HCT116 (cell line): ENCODE measurements at places on chromosomes 5 and 9. TPM values are rescaled to one million over a fixed set of nuclear protein-coding genes. Genes with fewer than 3 reads are reported as not detected.

BARHL1 gene
- total RNA-seq = not detected

PKD2L2 gene
- total RNA-seq = not detected

CER1 gene
- total RNA-seq = not detected

BTNL8 gene
- total RNA-seq = not detected

SHB gene
- 28.7 TPM for total RNA-seq

STING1 gene
- 17.7 TPM for total RNA-seq

COL23A1 gene
- not detected for total RNA-seq

DNA sequence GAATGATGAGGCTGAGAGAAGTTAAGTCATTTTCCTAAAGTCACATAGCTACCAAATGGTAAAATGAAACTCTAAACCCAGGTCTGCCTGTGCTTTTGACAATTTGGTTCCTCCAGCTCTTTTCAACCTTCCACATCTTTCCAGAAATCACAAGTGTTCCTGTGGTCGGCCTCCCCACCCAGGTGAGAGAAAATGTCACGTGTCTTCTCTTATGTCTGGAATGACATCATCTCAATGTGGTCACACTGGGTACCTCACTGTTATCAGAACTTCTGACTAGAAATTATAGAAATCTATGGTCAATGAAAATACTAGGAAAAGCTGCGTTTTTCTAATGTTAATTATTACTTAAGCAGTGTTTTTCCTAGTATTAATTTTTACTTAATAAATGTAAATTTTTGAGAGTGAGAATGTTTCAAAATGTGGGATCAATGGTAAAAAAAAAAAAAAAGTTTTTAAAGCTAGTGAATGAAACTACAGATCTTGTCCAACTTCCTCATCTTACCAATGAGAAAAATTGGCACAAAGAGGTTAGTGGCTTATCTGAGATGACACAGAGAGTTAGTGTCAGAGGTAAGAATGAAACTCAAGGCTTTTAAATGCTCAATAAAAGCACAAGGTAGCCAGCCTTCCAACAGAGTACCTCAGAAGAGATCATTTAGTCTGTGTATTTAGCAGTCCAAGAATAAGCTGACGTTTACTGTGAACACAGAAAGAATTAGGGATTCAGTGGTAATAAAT, 228.7 kb upstream of the NR4A3 start:
- no peak overlapping the region for H3K27ac ChIP-seq
- H3K36me3 ChIP-seq = no peaks in the 10 kb centered on the region
- no peaks in the 10 kb centered on the region for H3K4me1 ChIP-seq
- H3K4me3 ChIP-seq = no peak overlapping the region

- H3K27ac ChIP-seq = no peak overlapping the region
- no peaks in the 10 kb centered on the region for H3K36me3 ChIP-seq
- H3K4me1 ChIP-seq = no peaks in the 10 kb centered on the region
- DNase-seq = no peak
These were observed 130.4 kb upstream of the SLIT3 start for GRCh38 chr5:169431386-169431785.

DNA sequence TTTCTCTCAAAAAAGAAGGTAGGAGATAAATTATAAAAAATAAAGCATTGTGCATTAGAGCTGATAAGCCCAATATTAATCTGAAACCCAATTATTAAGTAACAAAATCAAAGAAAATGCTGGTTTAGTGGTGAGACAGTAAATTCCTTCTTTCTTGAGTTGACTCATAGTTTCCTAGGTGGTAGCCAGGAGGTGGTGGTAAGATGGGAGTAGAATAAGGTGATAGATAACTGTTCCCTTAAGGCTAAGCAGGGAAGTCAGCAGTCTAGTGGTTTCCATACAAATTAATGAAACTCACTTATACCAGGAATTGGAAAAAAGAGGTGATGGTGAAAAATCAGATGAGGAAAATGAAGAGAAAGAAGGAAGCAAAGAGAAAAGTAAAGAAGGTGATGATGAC, 23.2 kb downstream of the LYSMD3 start:
- no peak overlapping the region for H3K4me3 ChIP-seq
- no peaks in the 10 kb centered on the region for H3K27me3 ChIP-seq
- 0 out of 2 replicates have a peak, but pooled peaks cover 5% of the 10 kb centered on the region for H3K36me3 ChIP-seq
- no peaks in the 10 kb centered on the region for H3K4me1 ChIP-seq
- no peak overlapping the region for H3K27ac ChIP-seq

GRCh38 chr5:95048628-95049027, 236.3 kb downstream of the MCTP1 start:
- H3K27ac ChIP-seq = no peak overlapping the region
- H3K4me3 ChIP-seq = no peak overlapping the region
- H3K27me3 ChIP-seq = no peaks in the 10 kb centered on the region
- H3K4me1 ChIP-seq = no peaks in the 10 kb centered on the region
- no peaks in the 10 kb centered on the region for H3K36me3 ChIP-seq

GRCh38 chr9:78064075-78064474, 32.5 kb upstream of the GNAQ start:
- H3K27me3 ChIP-seq = no peaks in the 10 kb centered on the region
- H3K36me3 ChIP-seq = no peaks in the 10 kb centered on the region
- no peaks in the 10 kb centered on the region for H3K4me1 ChIP-seq
- H3K27ac ChIP-seq = no peak overlapping the region
- H3K4me3 ChIP-seq = no peak overlapping the region

- DNase-seq = no peak
- no peak overlapping the region for H3K4me3 ChIP-seq
- H3K27me3 ChIP-seq = no peaks in the 10 kb centered on the region
- no peak overlapping the region for H3K27ac ChIP-seq
- H3K4me1 ChIP-seq = peaks cover 5% of the 10 kb centered on the region
These were observed 116.1 kb upstream of the RASA1 start for GRCh38 chr5:87151547-87151946.

DNA sequence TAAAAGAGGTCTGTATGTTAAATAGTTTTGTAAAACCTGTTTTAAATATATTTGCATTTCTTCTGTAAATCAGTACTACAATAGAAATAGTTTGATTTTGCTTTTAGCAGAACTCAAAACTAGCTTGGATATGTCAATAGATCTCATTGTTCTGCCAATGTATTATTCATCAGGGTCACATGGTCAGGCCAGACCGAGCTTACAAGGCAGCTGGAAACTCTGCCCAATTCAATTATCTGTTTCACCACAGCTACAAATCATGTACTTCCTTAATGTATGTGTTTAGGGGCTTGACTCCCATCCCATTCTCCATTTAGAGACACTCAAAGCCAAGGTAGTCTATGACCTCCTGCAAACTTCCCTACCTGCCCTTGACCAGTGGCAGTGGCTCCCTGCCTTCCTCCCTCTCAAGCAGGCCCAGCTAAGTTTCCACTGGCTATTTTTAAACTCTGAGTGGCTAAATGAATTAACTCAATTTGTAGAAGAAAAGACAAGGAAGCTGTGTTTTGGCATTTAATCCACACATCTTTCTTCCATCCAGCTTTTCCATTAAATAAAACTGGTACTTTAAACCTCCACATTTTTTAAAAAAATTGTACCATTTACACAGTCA, 46.4 kb upstream of the SELENOP start:
- H3K4me1 ChIP-seq = no peaks in the 10 kb centered on the region
- no peak for DNase-seq

DNA sequence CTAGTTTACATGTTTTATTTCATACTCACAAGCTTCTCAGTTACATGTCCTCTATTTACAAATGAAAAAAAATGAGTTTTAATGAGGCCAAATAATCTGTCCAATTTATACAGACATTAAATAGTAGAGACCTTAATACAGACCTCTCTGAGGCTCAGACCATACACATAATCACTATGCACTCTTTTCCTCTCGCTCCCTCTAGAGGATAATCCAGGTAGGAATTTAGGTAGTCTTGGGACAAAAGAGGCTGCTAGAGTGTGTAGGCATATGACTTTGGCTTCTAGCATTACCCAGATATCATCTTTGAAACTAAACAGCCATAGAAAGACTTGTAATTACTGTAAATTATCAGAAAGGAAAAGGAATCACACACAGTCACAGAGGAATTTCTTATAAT, 444.7 kb downstream of the HINT1 start:
- no peak overlapping the region for H3K4me3 ChIP-seq
- no peak overlapping the region for H3K27ac ChIP-seq
- no peaks in the 10 kb centered on the region for H3K4me1 ChIP-seq
- no peaks in the 10 kb centered on the region for H3K36me3 ChIP-seq

DNA sequence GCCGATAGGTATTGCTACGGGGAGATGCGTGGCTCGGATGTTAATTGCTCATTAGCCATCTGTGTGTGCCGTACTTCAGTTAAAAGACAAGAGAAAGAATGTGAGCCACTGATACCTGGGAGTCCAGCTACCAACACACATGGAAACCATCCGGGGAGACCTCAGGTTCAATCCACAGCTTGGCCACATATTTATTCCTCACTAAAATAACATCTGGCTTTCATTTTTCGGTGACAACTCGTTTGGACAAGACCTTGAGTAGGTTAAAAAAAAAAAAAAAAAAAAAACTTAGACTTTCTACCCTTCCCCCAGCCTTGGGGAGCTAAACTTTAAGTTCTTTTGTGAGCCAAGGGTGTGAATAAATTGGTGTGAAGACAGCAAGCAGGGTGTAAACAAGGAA, 84.1 kb downstream of the SLIT3 start:
- H3K27me3 ChIP-seq = peaks cover 16% of the 10 kb centered on the region
- no peak for DNase-seq
- H3K27ac ChIP-seq = no peak overlapping the region
- H3K4me1 ChIP-seq = no peaks in the 10 kb centered on the region
- no peaks in the 10 kb centered on the region for H3K36me3 ChIP-seq
- H3K4me3 ChIP-seq = no peak overlapping the region

- no peak for DNase-seq
- no peaks in the 10 kb centered on the region for H3K4me1 ChIP-seq
- H3K27me3 ChIP-seq = no peaks in the 10 kb centered on the region
- no peaks in the 10 kb centered on the region for H3K36me3 ChIP-seq
- no peak overlapping the region for H3K27ac ChIP-seq
These were observed 88.7 kb downstream of the ANKRD33B start for GRCh38 chr5:10652606-10653005.

- no peak for DNase-seq
- no peak overlapping the region for H3K4me3 ChIP-seq
These were observed 260.9 kb upstream of the TUSC1 start for GRCh38 chr9:25939126-25939525.

DNA sequence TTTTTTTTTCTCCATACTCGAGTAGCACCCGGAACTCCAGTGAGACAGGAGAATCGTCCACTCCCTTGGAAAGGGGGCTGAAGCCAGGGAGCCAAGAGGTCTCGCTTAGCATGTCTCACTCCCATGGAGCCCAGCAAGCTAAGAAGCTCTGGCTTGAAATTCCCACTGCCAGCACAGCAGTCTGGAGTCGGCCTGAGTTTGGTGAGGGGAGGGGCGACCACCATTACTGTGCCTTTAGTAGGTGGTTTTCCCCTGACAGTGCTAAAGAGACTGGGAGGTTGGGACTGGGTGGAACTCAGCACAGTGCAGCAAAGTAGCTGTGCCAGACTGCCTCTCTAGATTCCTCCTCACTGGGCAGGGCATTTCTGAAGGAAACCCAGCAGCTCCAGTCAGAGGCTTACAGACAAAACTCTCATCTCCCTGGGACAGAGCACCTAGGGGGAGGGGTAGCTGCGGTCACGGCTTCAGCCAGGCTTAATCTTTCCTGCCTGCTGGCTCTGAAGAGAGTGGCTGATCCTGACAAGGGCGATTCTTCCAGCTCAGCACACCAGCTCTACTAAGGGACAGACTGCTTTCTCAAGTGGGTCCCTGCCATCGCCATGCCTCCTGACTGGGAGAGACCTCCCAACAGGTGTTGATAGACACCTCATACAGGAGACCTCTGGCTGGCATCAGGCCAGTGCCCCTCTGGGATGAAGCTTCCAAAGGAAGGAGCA, 414.5 kb upstream of the ZNF608 start:
- no peak for DNase-seq
- no peaks in the 10 kb centered on the region for H3K4me1 ChIP-seq
- H3K36me3 ChIP-seq = no peaks in the 10 kb centered on the region
- no peaks in the 10 kb centered on the region for H3K27me3 ChIP-seq
- H3K4me3 ChIP-seq = no peak overlapping the region

- no peak for DNase-seq
- H3K27me3 ChIP-seq = no peaks in the 10 kb centered on the region
- H3K36me3 ChIP-seq = peaks cover 79% of the 10 kb centered on the region
- peaks cover 7% of the 10 kb centered on the region; the same call in 1 of the 2 replicates for H3K4me1 ChIP-seq
- peak overlapping the region; percentile 4; the same call in 1 of the 2 replicates for H3K27ac ChIP-seq
These were observed 3.4 kb downstream of the RPL37 start for GRCh38 chr5:40831346-40832210.

- no peaks in the 10 kb centered on the region for H3K36me3 ChIP-seq
- H3K27me3 ChIP-seq = no peaks in the 10 kb centered on the region
- no peak overlapping the region for H3K4me3 ChIP-seq
- H3K27ac ChIP-seq = no peak overlapping the region
These were observed 109.7 kb downstream of the ZNF354C start for GRCh38 chr5:179169836-179170235.

DNA sequence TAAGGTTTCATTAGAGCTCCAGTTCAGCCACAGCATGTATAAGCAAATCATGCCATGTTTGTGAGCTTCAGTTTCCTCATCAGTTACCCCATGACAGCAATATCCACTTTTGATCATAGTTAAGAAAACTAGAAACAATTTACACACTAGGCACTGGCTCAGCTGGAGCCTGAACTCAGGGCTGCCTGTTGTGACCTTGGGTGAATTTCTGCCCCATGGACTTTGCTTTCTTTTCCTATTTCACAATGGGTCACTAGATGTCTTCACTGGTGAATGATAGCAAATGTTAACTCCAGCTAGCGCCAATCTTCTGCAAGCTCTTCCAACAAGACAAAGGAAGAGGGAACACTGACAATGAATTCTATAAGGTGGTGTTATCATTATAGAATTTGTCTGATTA, 233.3 kb upstream of the TRIM32 start:
- H3K27ac ChIP-seq = no peak overlapping the region
- no peak overlapping the region for H3K4me3 ChIP-seq
- no peaks in the 10 kb centered on the region for H3K4me1 ChIP-seq

GRCh38 chr9:107557236-107557990, 67.8 kb upstream of the KLF4 start:
- H3K36me3 ChIP-seq = no peaks in the 10 kb centered on the region
- peak; percentile 79 for DNase-seq

DNA sequence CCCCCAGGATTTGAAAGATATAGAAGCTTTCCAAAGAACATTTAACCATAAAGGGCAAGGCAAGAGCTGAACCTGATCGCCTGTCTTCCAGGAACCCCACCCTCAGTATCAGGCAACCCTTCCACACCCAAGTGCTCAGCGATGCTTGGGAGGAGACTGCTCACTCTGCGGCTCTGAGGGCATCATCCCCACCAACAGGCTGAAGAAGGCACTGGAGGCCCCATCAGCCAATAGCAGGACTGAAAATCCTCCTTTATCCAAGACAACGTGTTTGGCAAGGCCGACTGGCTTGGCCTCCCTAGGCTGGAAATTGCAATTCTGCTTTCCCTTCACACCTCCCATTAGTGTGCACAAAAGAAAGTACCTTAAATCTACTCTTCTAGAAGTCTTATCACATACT, 1.4 kb upstream of the PPP2CA start:
- peaks cover 32% of the 10 kb centered on the region for H3K4me1 ChIP-seq
- peak overlapping the region; percentile 83 for H3K4me3 ChIP-seq

GRCh38 chr5:20536341-20536740, 548.3 kb upstream of the CDH18 start:
- H3K27ac ChIP-seq = no peak overlapping the region
- no peaks in the 10 kb centered on the region for H3K36me3 ChIP-seq
- H3K4me1 ChIP-seq = no peaks in the 10 kb centered on the region
